ENCODE measurements at places on chromosomes 7 and 10. TPM values are rescaled to one million over a fixed set of nuclear protein-coding genes. Genes with fewer than 3 reads are reported as not detected.

Gene CALML5
- not detected for polyA plus RNA-seq

- DNase-seq = no peak
Measured at GRCh38 chr10:120894556-120894955, 43.4 kb downstream of the WDR11 start.

- no peak for DNase-seq
Measured at GRCh38 chr10:132628966-132629900, 91.6 kb downstream of the INPP5A start.

- DNase-seq = no peak
Measured at GRCh38 chr7:52749880-52750279, 285.6 kb upstream of the POM121L12 start.

Gene DDC
- 2.1 TPM for polyA plus RNA-seq

Gene LGI1
- polyA plus RNA-seq = not detected

Gene TMEM139
- 0.42 TPM for polyA plus RNA-seq

Gene CPA1
- not detected for polyA plus RNA-seq

DNA sequence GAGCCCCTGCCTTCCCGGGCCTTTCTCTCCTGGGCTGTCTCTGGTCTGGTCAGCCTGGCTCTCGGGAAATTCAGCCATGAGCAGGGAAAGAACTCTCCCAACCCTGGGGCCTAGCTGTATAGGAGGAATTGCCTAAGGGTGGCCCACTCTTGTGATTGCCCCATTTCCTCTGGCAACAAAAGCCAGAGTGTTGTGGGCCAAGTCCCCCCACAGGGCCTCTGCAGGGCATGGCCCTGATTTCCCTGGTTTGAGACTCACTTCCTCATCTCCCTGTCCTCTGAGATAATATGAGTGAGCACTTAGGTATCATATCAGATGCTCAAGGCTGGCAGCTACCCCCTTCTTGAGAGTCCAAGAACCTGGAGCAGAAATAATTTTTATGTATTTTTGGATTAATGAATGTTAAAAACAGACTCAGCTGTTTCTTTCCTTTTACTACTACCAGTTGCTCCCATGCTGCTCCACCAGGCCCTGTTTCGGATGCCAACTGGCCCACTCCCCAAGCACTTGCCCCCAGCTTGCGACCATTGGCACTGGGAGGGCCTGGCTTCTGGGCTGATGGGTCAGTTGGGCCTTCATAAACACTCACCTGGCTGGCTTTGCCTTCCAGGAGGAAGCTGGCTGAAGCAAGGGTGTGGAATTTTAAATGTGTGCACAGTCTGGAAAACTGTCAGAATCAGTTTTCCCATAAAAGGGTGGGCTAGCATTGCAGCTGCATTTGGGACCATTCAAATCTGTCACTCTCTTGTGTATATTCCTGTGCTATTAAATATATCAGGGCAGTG lies 11.4 kb downstream of the IRF5 start:
- DNase-seq = no peak

Gene BHLHA15
- polyA plus RNA-seq = 0.23 TPM

DNA sequence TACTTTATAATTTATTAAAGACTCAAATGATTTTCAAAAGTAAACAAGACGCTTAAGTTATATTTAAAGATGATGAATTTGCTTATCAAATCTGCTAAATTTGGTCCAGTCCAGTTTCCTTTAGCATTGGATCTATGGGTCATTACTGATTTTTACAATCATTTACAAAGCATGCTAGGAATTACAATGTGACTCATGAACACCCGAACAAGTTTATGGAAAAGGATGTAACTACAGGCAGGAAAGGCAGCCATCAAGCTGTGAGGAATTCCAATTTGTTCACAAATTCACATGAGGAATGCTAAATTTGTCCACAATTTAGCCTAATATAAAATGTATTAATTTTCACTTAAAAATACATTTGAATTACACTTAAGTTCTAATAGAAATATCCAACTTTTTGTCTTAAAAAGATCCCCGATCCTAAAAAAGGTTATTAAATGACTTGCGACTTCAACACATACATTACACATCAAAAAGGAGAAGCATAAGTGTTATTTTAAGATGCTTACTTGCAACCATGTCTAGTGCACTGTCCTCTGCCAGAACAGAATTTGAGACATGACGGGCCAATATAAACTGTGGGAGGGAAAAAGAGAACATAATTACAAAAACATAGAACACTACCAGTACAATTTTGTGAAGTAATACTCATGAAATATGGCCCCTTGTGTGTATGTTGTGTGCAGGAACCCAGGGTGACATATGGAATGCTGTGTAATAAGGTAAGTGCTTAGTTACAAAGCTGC lies 194.2 kb upstream of the SLC26A5 start:
- DNase-seq = no peak
